ENCODE measurements at places on chromosomes 16 and 17. TPM values are rescaled to one million over a fixed set of nuclear protein-coding genes. Genes with fewer than 3 reads are reported as not detected.

DNA sequence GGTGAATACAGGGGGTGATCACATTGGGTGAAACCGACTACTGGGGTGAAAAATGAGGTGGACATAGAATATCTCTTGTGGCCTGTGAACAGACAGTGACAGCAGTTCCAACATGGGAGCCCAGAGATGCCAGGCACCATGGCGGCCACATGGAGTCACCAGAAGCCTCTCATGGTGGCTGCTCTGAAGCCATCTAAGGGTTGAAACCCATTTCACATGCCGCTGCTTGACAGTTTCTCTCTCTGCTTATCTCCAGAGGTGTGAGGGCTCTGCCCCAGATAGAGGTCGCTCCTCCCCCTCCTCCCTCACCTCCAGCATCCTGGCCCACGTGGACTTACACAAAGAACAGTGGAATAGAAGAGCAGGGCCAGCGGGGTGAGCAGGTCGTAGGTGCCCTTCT is 37.9 kb upstream of the PIK3R6 start:
- DNase-seq, result no peak

GRCh38 chr17:80908776-80909175 is 82.9 kb upstream of the CHMP6 start:
- DNase-seq, result no peak

The SLC12A3 gene
- not detected for total RNA-seq

DNA sequence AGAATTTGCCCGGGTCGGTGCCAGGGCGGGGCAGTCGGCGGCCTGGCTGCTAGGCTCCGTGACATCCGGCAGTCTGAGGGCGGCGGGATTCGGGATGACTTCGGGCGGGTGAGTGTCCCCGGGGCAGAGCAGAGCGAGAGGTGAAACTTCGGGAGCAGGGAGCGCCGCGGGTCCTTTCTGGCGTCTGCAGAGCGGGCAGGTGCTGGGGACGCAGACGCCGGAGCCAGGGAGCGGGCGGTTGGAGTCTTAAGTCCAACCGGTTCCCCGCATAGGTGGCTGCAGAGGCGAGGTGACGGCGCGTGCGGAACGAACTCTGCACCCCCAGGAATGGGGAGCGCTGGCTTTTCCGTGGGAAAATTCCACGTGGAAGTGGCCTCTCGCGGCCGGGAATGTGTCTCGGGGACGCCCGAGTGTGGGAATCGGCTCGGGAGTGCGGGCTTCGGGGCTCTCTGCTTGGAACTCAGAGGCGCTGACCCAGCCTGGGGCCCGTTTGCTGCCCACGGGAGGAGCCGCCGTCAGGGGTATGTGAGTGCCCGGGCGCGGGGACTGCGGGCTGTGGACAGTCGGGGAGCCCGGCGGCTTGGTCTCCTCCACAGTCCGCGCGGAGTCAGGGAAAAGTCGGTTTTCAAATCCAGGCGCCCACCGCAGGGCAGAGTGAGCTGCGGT is at the start of gene B4GALNT2:
Gene B4GALNT2 (plus strand): TSS at position 71 of the 666 bp plus-strand sequence. CDS start 24 bp downstream, at position 95.
- no peak for DNase-seq

DNA sequence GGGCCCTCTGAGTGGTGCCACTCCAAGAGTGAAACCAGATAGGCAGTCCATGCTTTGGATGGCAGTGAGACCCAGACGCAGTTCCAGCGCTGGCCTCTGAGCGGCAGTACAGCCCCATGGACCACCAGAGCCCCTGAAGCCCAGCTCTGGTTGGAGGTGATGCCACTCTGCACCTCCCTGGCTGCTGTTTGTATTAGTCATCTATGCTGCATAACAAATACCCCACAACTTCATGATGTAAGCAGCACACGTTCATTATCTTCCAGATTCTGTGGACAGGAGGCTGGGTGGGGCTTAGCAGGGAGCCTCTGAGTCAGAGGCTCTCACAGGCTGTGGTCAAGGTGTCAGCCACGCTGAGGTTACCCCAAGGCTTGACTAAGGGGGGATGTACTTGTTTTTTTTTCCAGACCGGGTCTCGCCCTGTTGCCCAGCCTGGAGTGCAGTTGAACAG is 5.1 kb upstream of the NME4 start:
- DNase-seq, result peak; percentile 83

- DNase-seq, result no peak
Measured at GRCh38 chr17:9020824-9021157, 519 bp upstream of the NTN1 start.
